ENCODE measurements at places on chromosomes 7 and 10.

DNA sequence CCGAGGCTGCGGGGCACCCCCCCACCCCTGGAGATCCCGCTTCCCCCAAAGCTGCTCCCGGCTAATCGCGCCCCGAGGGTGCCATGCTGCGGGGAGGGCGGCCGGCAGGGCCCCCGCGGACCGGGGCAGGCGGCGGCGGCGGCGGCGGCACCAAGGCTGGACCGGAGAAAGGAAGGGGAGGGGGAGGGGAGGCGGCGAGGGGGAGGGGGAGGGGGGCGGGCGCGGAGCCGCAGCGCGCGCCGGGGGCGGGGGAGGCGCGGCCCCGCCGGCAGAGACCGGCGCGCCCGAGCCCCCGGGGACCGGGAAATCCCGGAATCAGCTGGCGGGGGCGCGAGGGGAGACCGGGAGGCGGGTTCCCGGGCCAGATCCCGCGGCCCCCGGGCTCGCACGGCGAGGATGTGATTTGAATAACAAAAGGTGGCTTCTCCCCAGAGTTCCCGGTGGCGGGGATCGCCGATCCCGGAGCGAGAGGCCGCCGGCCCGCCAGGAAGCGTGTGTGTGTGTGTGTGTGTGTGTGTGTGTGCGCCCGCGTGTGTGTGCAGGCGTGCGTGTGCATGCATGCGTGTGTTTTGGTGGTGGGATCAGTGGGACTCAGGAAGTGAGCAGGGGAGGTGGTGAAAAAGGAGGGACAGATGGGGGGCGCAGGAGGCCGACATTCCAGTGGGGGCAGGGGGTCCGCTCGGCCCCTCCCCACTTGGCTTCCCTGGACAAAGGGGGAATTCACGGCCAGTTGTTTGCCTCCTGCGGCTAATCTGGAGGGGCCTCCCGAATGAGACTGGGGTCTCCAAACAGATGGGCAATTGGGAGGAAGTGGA is 99.5 kb downstream of the HIP1 start:
- no peak for DNase-seq

DNA sequence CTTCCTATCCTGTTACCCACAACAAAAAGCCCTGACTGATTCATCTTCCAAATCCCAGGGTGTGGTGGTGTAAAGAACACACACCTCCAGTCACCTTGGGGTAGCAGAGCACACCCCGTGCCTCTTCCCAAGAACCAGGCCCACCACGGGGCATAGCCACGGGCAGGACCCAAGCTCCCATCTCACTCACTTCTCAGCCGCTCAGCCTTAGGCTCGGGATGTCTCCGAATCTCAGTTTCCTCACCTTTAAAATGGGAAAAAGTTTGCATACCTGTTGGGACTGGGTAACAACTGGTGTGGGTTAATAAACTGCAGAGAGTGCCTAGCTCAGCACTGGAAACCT is 139.0 kb downstream of the FGFR2 start:
- no peak for DNase-seq

- DNase-seq = no peak
Measured at GRCh38 chr7:41315764-41316163, 387.1 kb downstream of the INHBA start.

- no peak for DNase-seq
Measured at GRCh38 chr10:14653271-14654161, 121.2 kb downstream of the FAM107B start.

- DNase-seq = no peak
Measured at GRCh38 chr7:152122540-152122939, 97.1 kb downstream of the GALNT11 start.

Data from GDM1 (cell line).